ENCODE measurements at places on chromosomes 16 and 17.
A peak's percentile ranks its signal among the peaks of the same experiment; 100 is the strongest.

GRCh38 chr17:49218941-49219913, 8.7 kb downstream of the ABI3 start:
- no peak for DNase-seq

DNA sequence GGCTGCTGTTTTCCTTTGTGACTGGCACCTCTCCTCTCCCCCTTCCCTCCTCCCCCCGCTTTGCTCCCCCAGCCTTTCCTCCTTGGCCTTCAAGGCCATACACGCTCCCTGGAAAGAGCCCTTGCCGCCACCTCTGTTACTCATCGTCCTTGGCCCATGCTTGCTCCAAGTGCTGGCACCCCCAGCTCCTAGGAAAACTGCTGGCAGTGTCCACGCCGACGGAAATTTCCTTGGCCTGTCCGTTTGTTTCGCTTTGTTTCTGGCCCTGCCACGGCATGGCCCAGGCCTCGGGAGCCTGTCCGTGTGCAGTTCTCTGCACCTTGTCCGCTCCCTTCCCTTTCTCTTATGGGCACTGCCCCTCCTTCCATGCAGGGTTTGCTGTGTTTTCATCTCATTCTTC, 18.0 kb downstream of the CA5A start:
- DNase-seq = no peak

DNA sequence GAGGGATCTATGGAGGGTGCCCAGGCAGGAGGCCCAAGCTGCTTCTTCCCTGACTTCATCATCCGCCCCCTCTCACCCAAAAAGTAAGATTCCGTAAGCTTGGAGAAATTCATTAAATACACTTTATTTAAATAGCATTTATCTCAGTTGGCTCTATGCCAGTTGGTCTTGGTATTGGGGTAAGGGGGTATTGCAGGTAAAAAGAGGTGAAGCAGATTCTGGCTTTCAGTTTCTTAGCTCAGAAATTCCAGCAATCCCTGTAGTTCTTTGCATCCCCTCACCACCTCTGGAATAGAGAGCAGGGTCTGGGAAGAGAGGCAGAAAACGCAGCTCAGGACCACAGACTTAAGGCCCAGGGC, 750 bp upstream of the ALDOC start:
- no peak for DNase-seq

- no peak for DNase-seq
These were observed 117.7 kb upstream of the FOXF1 start for GRCh38 chr16:86392436-86393152.

GRCh38 chr17:46832331-46832821, 13.9 kb upstream of the WNT3 start:
- no peak for DNase-seq

DNA sequence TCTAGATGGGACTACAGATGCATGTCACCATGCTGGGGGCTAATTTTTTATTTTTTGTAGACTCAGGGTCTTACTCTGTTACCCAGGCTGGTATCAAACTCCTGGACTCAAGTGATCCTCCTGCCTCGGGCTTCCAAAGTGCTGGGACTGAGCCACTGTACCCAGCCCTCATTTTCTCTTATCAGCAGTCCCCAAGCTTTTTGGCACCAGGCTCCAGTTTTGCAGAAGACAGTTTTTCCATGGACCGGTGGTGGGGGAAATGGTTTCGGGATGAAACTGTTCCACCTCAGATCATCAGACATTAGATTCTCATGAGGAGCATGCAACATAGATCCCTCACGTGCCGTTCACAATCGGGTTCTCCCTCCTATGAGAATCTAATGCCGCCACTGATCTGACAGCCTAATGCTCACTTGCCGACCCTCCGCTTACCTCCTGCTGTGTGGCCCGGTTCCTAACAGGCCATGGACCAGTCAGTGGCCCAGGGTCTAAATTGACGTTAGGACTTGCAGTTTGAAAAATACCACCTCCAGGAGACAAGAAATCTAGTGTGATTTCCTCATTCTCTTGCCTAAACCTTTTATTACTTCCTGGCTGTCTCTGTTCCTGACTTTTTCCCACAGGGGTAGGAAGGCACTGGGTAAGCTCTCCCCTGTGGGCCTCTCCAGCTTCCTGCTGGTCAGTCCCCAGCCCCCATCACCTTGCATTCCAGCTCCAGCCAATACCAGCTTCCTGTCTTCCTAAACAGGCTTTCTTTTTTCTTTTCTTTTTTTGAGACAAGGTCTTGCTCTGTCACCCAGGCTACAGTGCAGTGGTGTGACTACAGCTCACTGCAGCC, 9.3 kb upstream of the CNP start:
- DNase-seq = no peak

GRCh38 chr17:47427985-47428384, 102.9 kb upstream of the NPEPPS start:
- DNase-seq = no peak

DNA sequence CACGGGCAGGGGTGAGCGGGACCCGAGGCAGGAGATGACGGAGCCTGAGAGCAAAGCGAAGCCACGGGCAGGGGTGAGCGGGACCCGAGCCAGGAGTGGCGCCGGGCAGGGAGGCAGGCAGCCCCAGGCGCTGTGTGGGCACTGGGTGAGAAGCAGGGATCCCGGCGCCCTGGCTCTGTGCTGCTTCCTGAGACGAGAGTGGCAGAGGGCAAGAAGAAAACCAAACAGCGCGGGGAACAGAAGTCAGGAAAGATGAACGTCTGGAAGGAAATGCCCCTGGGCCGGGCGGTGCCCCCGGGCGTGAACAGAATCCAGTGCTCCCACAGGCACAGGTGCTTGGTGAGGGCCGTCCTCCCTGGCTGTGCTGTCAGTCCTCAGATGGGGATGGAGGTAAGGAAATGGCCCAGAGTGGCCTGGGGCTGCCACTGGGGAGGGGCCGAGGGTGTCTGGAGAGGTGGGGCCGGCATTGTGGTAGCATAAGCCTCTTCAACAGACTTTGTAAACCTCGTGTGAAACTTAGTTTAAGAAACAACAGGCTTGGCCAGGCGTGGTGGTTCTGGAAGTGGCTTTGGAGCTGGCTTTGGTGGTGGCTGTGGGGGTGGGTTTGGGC, 9.8 kb downstream of the ASPSCR1 start:
- no peak for DNase-seq

DNA sequence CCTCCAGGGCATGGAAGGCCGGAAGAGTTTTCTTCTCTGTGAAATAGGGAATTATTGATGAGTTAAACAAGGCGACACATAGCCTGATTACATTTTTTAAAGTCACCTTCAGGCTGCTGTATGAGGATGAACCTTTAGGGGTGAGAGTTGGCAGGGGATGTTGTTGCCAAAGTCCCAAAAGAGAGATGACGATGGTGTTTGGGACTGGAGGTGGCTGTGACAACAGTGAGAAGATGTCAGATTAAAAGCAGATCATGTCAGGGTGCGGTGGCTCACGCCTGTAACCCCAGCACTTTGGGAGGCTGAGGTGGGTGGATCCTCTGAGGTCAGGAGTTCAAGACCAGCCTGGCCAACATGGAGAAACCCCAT, 16.8 kb upstream of the ASGR2 start:
- DNase-seq = no peak

DNA sequence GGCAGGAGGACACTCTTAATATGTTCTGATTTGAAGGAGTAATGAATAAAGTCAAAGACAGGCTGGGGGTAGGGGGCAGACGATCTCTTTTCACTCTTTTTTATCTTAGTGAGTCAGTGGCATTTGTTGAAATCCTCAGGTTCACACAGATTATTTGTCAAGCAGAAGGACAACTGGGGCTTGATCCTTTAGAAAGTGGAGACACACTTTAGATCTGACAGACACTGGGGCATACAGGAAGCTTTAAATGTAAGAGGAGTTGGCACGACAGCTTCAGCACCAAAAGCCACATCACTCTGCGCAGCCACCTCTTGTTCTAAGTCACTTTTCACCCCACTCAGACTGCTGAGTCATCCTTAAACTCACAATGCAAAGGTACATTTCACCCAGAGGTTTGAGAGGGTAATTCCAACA, 121.5 kb downstream of the STXBP4 start:
- DNase-seq = peak; percentile 0

DNA sequence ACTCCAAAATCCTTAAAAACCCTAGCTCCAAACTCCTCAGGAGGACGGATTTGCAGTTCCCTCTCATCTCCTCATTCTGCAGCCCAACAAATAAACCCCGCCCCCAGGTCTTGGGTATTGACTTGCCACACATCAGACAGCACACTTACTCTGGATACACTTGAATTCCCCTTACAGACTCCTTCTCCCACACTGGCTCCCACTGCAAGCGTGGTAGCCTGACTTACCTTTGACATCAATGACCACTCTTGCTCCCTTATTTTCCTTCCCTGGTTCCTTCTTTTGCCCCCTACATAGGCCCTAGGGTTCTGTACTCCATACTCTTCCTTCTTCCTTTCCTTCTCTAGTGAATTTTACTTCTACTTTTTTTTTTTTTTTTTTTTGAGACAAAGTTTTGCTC, 7.5 kb downstream of the RFFL start:
- no peak for DNase-seq

DNA sequence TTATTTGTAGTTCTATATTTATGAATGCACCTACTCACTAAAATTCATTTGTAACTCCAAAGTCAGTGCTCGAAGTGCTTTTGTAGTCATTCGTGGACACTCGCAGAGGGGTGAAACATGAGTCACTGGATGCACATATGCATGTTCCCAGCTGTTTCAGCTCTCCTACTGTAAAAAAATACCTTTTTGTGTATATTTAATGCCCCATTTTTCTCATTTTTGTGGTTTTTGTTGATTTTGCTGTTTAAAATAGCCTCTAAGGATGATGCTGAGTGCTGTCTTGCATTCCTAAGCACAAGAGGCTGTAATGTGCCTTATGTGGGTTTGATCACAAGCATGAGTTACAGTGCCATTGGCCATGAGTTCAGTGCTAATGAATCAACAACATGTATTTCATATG, 30.6 kb downstream of the CENPV start:
- no peak for DNase-seq

DNA sequence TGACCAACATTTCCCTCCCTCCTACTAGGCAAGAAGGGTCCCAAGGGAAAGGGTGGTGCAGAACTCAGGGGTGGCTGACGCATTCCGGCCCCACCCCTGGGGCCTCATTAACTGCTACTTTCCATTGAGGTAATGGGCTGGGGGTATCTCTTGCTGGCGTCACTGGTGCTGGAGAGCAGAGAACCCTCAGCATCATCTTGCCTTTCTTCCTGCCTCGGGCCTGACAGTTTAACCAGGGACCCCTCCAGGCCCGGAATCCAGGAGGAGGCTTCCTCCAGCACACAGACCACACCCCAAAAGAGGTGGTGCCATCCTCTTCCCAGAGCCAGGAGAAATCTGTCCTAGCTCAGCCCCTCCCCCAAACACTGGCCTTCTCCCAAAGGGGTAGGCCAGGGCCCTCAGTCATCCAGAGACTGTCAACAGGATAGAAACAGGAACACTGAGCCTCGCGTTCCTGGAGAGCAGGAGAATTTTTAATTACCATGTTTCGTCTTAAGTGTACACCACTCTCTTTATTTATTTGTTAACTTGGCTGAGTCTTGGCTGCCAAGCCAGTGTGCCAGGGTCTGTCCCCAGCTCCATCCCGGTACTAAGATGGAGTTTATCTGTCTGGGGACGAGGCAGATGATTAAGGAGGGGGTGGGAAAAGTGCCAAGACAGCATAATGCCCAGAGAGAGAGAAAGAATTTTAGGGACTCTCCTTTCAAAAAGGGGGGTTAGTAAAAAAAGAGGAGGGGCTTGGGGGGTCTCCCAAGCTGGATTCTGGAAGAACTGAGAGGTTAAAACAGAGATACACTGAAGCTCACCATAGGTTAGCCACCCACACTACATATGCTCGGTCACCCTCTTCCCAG, 5.1 kb downstream of the ETV4 start:
- DNase-seq = no peak

GRCh38 chr16:2713985-2714774, 5.8 kb downstream of the PRSS27 start:
- no peak for DNase-seq

DNA sequence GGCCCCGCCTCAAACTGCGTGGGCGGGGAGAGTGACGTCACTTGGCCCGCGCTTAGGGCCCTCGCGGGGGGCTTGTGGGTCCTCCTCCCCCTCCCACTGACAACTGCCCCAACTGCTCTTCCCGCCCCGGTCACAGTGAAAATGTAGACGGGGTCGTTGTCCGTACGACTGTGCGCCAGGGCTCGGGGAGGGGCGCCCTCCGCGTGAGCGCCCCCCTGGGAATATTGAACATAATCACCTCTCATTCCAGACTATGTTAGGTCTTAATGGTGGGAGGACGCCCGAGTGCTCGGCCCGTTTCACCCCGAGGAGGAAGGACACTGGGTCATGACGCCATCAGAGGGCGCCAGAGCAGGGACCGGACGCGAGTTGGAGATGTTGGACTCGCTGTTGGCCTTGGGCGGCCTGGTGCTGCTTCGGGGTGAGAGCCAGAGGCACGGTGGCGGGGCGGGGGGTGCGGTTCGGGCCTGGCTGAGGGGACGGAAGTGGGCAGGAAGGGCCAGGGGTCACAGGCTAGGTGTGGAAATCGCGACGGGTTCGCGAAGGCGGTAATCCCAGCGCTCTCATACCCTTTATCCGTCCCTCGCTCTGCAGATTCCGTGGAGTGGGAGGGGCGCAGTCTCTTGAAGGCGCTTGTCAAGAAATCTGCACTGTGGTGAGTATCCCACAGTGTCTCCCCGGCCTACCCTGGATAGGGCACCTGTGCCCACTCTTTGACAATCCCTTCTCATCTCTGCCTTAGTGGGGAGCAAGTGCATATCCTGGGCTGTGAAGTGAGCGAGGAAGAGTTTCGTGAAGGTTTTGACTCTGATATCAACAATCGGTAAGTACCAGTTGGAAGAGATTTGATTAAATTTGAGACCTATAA, at the start of gene ELP5:
ELP5 (plus strand) TSS at position 40 of the 868 bp plus-strand sequence; CDS start at position 376, 336 bp downstream.
- peak; percentile 82 for DNase-seq

DNA sequence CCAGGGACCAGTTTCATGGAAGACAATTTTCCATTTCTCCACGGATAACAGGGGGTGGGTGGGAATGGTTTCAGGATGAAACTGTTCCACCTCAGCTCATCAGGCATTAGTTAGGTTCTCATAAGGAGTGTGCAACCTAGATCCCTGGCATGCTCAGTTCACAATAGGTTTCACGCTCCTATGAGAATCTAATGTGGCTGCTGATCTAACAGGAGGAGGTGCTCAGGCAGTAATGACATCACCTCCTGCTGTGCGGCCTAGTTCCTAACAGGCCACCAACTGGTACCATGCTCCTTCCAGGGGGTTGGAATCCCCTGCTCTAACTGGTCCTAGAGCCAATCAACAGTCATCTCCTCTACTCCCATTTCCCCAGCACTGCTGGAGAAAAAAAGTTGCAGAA, 19.9 kb downstream of the TEX14 start:
- no peak for DNase-seq

DNA sequence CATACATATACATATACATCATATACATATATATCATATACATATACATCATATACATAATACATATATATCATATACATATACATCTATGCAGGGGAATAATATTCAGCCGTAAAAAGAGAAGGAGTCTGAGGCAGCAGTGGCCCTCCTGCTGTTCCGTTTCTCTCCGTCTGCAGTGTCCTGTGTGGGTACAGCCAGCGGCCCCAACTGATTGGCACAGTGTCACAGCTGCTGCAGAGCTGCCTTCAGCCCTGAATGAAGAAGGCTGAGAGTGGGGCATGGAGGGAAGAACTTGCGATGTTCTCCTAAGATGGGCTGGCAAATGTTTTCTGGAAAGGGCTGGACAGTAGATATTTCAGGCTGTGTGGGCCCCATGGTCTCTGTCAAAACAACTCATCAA, 146.9 kb downstream of the SNX29 start:
- no peak for DNase-seq
